ENCODE measurements at places on chromosomes 11 and 22. TPM values are rescaled to one million over a fixed set of nuclear protein-coding genes. Genes with fewer than 3 reads are reported as not detected.
A peak's percentile ranks its signal among the peaks of the same experiment; 100 is the strongest.

The FREY1 gene
- total RNA-seq, result 0.58 TPM

The CCDC81 gene
- 5.1 TPM for total RNA-seq

The FOLH1 gene
- 9.1 TPM for total RNA-seq

The TEX12 gene
- 2.9 TPM for total RNA-seq

The ARHGAP8 gene
- 2.4 TPM for total RNA-seq

The PDXP gene
- 3.2 TPM for total RNA-seq

The OR4D10 gene
- not detected for total RNA-seq

- DNase-seq, result no peak
Measured at GRCh38 chr11:128341280-128342248, 245.8 kb downstream of the ETS1 start.

DNA sequence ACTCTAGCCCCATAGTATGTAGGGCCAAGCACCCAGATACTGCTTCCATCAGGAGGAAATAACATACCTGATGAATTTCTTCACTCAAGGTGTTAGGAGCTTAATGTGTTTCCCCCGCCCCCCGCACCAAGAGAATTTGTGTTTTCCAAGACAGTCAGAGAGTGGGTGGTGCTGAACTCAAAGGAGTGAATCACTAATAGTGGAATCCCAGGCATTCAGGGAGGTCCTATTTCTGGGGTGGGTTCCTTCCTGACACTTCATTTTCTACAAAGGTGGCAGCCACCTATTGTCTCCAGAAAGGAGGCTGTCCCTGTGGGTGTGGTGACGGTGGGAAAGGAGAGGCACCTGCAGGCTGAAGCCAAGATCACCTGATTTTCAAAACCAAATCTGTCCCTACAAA lies 50.8 kb upstream of the ELF5 start:
- no peak for DNase-seq

- DNase-seq, result no peak
Measured at GRCh38 chr22:34855471-34855870, 210.5 kb upstream of the ISX start.

GRCh38 chr11:20250644-20251247 lies 90.5 kb upstream of the DBX1 start:
- no peak for DNase-seq

GRCh38 chr11:130909650-130910049 lies 6.6 kb downstream of the SNX19 start:
- no peak for DNase-seq

GRCh38 chr11:74460481-74461154 lies 6.7 kb downstream of the KCNE3 start:
- no peak for DNase-seq

DNA sequence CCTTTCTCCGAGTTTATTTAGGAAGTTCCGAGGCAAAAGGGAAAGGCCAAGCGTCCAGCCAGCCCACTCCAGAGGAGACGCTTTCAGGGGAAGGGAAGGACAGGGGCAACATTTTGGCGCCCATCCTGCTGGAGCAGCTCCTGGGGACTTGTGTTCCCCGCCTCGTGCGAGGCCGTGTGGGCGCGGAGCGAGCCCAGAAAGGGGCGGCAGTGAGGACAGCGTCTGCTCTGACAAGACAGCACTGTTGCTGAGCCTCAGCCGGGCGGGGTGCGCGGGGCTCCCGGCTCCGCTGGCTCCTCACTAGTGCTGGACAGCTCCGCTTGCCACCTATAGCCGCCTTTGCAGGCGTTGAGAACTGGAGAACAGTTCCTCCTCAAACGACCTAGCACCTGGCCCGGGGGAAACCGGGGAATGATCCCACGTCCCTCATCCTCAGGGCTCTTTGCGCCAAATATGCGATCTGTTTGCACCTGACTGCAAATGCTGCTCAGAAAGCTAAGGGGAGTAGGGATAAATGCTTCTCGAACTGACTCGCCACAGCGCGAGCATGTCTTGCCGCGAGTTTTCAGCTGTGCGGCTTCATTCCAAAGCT lies 722 bp upstream of the GUCY1A2 start:
- DNase-seq, result peak; percentile 54

GRCh38 chr11:67276781-67277230 lies 10.5 kb downstream of the GRK2 start:
- DNase-seq, result no peak

DNA sequence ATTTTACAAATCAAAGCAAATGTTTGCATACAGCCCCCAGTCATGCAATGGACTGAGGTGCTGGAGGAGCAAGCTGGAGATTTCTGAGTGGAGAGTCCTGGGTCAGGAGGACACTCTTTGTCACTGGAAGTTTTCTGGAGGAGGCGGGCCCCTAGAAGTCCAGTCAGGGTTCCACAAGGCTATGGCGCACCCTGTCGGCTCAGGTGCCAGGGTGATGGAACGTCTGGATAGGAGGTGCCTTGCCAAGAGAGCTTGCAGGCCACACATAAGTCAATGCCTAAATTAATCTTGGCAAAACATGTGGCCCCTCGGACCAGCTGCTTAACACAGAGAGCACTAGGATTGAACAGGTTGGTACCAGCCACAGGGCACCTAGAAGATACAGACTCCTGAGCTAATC lies 174.7 kb upstream of the CADM1 start:
- no peak for DNase-seq

- DNase-seq, result no peak
Measured at GRCh38 chr22:20424932-20425565, 12.6 kb downstream of the SCARF2 start.

- no peak for DNase-seq
Measured at GRCh38 chr11:68840661-68841653, 759 bp downstream of the CPT1A start.

DNA sequence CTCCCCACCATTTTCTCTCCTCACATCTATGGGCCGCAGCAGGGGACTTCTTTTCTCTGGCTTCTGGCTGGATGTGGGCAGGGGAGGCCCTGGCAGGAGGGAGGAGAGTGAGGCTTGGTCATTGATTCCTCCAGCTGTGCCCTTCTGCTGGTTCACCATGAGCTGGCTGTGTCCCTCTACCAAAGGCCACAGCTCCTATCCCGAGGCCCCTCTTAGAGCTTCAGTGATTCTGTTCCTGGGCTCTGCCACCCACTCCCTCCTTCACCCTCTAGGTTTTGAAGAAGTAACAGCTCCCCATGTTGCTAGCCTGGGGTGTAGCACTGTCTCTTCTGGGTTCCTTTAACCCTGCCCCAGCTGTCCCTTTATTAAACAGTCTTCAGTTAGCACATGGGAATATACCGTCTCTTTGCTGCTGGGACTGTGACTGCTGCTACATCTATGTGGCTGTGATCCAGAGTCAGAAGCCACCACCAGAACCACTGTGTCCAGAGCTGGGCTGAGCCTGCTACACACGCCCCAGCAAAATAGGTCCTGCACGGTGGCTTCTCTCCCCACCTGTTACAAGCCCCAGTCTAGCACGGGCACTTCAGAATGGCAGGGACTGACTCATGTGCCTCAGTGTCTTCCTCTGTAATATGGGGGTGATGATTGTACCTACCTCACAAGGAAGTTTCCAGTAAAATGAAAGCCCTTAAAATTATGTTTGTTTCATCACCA lies 578 bp upstream of the PARVG start:
- DNase-seq, result no peak

- DNase-seq, result no peak
Measured at GRCh38 chr22:18032455-18033101, 8.2 kb upstream of the MICAL3 start.

GRCh38 chr11:94750319-94751217 lies 17.6 kb upstream of the AMOTL1 start:
- DNase-seq, result no peak

DNA sequence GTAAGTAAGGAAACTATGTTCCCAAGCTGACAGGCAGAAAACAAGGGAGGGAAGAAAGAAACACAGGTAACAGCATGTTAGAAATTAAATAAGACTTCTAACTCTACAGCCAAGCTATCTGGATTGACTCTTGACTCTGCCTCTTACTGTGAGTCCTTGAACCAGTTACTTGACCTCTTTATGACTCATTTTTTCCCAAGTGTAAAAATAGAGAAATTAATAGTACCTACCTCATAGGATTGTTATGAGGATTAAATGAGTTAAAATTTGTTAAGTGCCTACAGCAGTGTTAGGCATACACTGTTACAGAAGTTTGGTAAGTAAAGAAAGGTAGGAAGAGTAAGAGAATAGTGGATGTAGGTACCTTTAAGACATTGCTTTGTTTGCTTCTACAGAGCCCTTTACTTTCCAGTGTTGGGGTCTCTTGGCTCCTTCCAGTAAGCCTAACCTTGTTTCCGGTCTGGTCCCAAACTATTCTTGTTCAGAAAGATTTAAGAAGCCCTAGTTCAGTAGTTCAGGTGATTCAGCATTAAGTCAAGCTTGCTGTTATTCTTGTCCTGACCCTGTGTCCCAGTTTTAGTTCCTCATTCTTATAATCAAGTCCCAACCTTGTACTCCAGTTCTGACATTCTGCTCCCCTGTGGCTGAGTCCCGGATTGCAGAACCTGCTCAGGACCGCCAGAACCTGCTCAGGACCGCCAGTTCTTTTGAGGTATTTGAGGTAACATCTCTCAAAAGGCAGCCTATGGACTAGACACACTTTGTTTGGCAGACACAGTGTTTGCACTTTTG lies 963.4 kb upstream of the CCDC90B start:
- no peak for DNase-seq

DNA sequence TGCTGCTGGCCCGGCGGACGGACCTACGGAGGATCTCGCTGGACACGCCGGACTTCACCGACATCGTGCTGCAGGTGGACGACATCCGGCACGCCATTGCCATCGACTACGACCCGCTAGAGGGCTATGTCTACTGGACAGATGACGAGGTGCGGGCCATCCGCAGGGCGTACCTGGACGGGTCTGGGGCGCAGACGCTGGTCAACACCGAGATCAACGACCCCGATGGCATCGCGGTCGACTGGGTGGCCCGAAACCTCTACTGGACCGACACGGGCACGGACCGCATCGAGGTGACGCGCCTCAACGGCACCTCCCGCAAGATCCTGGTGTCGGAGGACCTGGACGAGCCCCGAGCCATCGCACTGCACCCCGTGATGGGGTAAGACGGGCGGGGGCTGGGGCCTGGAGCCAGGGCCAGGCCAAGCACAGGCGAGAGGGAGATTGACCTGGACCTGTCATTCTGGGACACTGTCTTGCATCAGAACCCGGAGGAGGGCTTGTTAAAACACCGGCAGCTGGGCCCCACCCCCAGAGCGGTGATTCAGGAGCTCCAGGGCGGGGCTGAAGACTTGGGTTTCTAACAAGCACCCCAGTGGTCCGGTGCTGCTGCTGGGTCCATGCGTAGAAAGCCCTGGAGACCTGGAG lies 74.1 kb downstream of the LRP5 start:
- no peak for DNase-seq

DNA sequence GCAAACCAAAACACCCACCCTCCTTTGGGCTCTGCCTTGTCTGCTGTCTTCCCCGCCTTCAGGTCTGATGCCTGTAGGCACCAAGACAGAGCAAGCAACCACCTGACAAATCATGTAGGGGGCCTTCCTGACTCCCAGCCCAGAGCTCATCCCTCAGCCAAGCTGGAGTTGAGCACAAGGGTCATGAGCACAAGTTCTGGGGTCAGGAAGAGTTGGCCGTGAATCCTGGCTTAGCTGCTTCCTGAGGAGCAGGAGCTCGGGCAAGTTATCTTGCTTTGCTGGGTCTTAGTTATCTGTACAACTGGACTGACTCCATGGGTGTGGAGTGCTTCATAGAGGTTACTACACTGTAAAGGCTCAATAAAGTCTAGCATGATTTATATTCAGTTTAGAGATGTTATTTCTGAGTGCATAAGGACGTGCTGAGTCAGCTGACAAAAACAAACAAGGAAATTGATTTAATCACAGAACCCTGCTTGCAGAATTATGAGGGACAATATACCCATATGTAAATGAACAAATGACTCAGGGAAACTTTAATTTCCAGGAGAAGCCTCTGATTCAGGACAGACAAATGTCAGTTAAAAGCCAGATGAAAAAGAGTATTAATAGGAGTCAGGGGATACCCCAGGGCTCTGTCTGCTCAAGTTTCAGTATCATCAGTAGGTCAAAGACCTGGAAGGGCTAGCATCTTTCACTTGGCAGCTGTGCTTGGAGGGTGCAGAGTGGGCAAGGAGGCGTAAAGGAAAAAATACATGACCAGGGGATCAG lies 15.0 kb upstream of the APOA1 start:
- peak; percentile 70 for DNase-seq
